ENCODE measurements at places on chromosomes 5 and 9. TPM values are rescaled to one million over a fixed set of nuclear protein-coding genes. Genes with fewer than 3 reads are reported as not detected.

The POU5F2 gene
- 1.1 TPM for total RNA-seq

The CMYA5 gene
- total RNA-seq = 1.1 TPM

The GFRA3 gene
- total RNA-seq = 24.4 TPM

GRCh38 chr5:17412760-17413671 is 85.0 kb upstream of the TAF11L2 start:
- DNase-seq = no peak

DNA sequence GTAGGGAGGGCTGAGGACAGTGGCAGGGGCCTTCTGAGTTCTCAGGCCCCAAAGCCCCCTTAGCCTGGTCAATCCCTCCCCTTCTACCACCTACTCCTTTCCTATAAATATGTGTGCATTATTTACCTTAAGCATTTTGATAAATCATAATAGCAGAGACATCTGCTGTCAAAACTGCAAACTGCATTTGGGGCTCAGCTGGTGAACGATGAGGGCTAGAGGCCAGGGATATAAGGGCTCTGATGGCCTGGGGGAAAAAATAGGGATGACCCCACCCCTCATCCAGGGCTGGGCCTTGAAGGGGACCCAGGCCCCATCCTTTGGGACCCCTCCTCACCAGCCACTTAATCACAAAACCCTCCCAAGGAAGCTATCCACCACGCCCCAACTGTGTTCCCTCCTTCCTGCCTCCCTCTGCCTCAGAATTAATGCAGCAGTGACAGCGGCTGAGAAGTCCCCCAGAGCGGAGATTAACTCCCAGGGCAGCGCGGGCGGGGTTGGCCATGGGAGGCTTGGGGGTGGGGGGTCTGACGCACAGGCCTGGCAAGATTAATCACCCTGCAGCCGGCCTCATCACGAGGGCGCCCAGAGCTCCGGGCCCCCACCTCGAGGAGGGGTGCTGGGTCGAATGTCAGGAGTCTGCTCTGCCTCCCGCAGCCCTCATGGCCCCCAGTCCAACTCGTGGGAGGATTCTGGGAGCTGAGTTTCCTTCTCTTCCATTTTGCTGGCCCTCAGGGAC is 42.1 kb downstream of the CXXC5 start:
- DNase-seq = no peak
